Skeletal muscle tissue (tissue), 5 donors: ENCODE measurements at places on chromosomes 3 and 15. TPM values are rescaled to one million over a fixed set of nuclear protein-coding genes. Genes with fewer than 3 reads are reported as not detected.

The MRPS25 gene
- total RNA-seq = 8.4 TPM

The PLEKHO2 gene
- 16.7 TPM for total RNA-seq

The TGFBR2 gene
- total RNA-seq = 44.9 TPM

The PYDC2 gene
- total RNA-seq = not detected

The FGF7 gene
- total RNA-seq = 7.3 TPM
